T follicular helper cell (primary cell): ENCODE measurements at places on chromosomes 1 and 21.

DNA sequence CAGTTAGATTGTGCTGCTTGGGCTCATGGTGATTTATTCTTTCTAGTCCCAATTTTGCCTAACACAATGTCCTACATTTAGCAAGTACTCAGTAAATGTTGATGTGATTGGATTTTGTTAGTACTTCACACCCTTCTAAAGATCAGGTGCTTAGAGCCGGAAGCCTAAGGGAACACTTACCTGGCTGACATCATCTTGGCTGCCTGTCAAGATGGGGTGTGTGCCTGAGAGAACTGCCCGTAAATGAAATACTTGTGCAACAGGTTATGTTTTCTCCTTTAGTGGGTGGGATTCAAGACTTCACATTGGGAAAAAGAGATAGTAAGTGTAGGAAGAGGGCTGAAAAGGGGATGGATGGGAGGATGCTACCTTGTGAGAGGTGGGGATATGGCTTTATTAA is 75.5 kb upstream of the MACF1 start:
- no peak for DNase-seq

DNA sequence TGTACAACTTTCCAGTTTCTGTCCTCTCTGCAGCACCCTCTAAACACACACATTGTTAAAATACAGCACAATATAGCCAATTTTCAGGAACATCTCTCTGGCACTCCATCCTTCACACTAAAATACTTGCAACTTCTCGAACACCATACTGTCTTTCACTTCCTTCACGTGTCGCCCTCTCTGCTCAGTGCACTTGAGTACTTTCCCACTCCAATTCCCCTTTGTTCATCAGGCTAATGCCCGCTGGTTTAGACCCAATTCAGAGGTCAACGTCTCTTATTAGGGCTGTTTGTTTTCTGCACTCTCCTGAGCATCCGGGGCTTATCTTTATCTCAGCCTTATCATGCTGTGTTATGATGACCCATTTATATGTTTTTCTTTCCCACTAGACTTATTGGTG is 238.2 kb upstream of the SGIP1 start:
- no peak for DNase-seq

- DNase-seq, result no peak
Observed at GRCh38 chr1:192630521-192631287, 5.2 kb upstream of the RGS13 start.

- no peak for DNase-seq
Observed at GRCh38 chr1:19073311-19074186, 117.1 kb upstream of the IFFO2 start.

- DNase-seq, result no peak
Observed at GRCh38 chr1:234884701-234885100, 243.9 kb downstream of the TOMM20 start.

GRCh38 chr1:217953330-217953729 is 322.2 kb downstream of the SPATA17 start:
- no peak for DNase-seq

DNA sequence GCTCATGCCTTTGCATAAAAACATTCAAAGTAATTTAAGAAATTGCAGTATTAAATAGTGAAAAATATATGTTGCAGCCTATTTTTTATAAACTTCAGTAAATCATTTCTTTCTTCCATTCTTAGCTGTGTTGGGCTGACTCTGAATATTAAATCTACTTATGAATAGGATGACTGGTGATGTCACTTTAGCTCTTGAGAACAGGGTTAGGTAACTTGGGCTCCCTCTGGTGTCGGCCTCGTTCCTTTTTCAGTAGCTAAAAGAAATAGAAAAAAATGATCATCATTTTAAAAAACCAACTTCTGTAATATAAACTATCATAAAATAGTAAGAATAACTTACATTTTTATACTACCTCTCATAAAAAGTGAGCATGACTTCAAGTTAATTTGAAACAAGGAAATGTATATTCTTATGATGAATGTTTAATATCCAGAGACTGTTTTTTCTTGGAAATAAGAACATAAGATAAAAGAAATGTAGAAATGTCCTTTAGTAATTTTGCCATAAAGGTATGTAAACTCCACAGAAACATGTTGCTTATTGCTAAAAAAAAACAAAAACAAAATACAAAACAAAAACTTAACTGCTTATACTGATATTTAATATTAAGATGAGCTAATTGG is 26.8 kb upstream of the NCAM2 start:
- DNase-seq, result no peak

DNA sequence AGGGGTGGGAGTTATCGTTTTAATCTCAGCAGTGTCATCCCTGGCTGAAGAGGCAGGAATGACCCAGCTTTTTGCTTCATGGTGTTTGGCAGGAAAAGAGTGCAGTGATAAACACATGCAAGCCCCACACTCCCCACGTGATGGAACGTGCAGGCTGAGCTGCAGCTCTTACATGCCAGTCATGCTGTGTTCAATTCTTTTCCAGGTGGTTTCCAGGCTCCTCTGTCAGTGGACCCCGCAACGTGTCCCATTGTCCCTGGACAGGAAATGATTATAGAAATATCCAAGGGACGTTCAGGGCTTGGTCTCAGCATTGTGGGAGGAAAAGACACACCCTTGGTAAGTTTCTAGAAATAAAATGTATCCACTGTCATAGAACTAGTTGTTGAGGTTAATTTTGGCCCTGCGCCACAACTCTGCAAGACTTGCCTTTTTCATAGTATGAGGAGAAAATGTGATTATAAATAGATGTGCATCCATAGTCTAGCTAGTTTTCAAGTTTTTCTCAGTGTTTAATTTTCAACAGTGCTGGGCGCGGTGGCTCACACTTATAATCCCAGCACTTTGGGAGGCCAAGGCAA is 110.2 kb upstream of the L1TD1 start:
- no peak for DNase-seq

DNA sequence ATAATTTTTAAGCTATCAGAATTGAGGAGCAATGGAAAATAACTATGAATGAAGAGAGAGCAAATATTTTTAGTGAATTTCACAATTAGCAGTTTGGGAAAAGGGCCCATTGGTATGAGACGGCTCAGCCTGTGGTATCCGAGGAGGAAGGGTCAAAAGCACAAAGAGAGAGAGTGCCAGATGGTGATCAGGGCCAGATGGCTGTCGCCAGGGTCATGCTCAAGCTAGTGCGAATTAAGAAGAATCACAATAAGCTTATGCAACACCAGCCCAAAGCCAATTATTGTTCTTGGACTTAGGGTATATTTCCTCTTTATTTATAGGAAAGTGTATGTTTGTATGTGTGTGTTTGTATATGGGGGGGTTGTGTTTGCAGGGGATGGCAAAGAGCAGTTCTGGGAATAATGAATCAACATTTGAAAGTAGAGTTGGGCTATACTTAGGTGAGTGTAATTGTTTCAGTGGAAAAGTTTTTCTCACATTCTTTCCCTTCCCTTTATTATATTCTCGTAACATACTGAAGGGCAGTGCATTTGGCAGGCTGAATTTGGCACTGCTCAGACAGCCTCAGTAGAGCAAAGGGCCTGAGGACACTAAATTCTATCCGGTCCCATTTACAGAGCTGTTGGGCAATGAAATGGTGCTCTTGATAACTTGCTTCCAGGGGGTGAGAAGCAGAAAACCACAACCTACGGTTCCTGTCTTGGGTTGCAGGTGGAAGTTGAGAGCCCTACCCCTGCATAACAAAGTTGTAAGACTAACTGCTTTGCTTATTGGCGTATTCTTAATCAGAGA is 19.5 kb upstream of the DDR2 start:
- no peak for DNase-seq

- DNase-seq, result no peak
Observed at GRCh38 chr1:234921266-234922062, 207.2 kb downstream of the TOMM20 start.

DNA sequence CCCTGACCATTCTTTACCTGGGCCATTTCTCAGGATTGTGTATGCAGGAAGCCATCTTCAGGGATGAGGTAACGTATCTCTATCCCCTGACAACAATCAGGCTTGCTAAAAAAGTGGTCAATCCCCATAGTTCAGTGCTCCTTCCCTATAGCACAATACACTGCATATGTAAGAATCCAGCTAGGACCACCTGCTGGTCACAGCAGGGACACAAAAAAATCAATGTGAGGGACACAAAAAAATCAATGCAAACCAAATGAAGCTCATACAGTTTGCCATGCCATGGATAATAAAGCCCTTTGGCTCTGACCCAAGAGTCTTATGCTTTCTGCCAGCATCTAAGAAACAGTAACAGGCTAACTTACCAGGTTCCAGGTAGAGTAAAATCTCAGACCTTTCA is 16.3 kb downstream of the ACBD6 start:
- no peak for DNase-seq

- peak; percentile 78 for DNase-seq
Observed at GRCh38 chr1:6486433-6487011, 4.9 kb downstream of the PLEKHG5 start.

- DNase-seq, result no peak
Observed at GRCh38 chr1:92444351-92444750, 42.4 kb downstream of the GFI1 start.

DNA sequence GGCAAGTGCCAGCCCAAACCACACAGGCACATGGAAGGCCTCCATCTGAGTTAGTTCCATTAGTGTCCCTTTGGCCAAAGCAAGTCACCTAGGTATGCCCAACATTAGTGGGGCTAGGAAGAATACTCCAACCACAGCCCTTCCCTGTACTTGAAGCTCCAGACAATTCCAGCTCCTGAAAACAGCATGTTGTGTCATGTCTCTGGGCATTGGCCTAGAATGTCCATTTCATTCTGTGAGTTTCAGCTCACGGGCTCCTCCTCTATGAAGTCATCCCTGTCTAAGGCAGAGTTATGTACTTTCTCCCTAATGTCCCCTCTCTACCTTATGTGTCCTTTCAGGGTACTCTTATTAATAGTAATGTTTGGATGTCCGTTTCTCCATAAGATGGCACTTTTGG is 96.5 kb upstream of the SPATA6 start:
- DNase-seq, result no peak

GRCh38 chr1:76587212-76587611 is 280.1 kb upstream of the ST6GALNAC5 start:
- DNase-seq, result no peak

- no peak for DNase-seq
Observed at GRCh38 chr1:227883073-227883520, 64.6 kb downstream of the WNT9A start.

GRCh38 chr1:198893763-198894444 is 255.1 kb downstream of the PTPRC start:
- DNase-seq, result no peak

DNA sequence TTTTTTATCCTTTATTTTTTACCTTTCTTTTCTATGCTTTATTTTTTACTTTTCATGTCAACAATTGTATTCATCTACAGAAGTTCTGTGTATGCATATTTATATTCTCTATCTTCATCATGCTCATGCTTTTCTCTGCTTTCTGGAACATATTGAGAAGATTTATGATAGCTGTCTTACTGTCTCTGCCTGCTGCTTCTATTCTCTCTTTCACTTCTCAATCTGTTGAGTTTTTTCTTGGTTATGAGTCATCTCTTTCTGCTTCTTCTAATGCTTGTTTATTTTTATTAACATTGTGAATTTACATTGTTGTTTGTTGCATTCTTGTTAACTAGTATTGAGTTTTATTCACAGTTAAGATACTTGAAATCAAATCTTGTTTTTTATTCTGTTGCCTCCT is 22.6 kb downstream of the F5 start:
- no peak for DNase-seq

DNA sequence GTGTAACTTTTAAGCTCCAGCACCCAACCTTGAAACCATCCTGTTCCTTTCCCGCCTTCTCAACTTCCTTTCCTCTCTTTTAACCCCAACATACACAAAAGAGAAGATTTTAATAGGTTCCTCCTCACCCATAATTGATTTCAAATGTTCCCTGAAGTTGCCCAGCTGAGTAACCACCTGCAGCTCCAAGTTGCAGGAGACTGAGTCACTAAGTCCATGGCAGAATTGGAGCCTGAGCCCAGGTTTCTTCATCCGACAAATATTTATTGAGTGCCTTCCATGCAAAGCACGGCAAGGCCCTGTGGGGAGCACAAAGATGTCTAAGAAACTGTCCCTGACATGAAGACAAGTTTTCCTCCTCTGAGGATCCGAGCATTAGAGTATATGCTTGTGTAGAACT is 97.7 kb downstream of the PAPPA2 start:
- DNase-seq, result no peak

GRCh38 chr21:45768740-45769048 is 125.2 kb downstream of the PCBP3 start:
- no peak for DNase-seq

- no peak for DNase-seq
Observed at GRCh38 chr1:241156231-241156965, 200.6 kb downstream of the RGS7 start.

DNA sequence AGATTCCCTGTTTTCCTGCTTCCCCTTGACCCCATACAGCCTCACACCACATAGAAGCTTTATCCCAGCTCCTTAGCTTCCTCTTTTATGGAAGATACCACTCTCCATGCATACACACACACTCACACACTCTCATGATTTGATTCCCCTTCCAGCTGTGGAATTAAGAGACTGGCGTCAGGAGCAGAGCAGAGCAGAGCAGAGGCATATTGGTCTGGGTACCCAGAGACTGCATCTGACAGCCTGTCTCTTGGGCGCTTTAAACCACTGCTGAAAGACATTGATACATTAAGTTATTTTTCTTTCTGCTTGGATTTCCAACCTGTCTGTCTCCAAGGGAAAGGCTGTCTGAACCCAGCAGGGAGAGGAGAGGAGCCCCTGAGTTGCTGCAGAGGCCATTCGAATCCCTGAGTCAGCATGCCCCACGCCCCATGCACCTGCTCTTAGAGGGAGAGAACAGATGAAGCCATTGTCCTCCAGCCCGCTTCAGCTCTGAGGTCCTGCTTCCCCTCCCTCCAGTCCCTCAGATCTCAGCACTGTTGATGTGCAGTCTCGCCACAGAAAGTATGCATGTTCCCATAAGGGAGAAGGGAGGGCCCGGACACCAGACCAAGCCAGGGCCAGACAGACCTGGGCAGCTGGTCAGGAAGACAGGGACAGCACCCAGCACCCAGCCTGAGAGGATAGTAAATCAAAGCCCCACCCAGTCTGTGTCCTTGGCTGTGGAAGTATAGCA is 66.7 kb upstream of the GJB5 start:
- no peak for DNase-seq

- no peak for DNase-seq
Observed at GRCh38 chr1:61132176-61132638, 49.8 kb downstream of the NFIA start.

DNA sequence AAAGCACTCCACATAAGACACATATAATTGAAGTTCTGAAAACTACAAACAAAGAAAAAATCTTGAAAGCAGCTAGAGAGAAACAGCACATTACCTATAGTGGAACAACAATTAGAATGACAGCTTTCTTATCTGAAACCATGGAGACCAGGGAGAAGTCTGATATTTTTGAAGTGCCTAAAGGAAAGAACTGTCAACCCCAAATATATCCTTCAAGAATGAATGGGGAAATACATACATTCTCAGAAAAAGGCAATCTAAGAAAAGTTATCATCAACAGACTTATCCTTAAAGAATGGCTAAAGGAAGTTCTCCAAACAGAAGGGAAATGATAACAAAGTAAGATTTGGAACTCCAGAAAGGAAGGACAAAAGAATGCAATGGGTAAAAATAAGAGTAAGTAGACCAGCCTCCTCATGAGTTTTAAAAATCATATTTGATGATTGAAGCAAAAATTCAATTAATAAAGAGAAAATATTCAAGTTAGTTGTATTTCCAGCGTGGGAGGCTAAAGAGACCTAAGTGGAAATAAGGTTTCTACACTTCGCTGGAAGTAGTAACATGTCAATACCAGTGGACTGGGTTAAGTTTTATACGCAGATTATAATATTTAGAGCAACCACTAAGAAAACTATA is 170.8 kb upstream of the SAMSN1 start:
- DNase-seq, result no peak
